ENCODE measurements at places on chromosomes 16 and 17. TPM values are rescaled to one million over a fixed set of nuclear protein-coding genes. Genes with fewer than 3 reads are reported as not detected.
A peak's percentile ranks its signal among the peaks of the same experiment; 100 is the strongest.

CIITA gene
- 10.0 TPM for total RNA-seq

TMIGD1 gene
- total RNA-seq: not detected

FOXL1 gene
- total RNA-seq: 0.52 TPM

MRPS34 gene
- total RNA-seq: 75.2 TPM

KRT33A gene
- not detected for total RNA-seq

PERCC1 gene
- total RNA-seq: not detected

DNA sequence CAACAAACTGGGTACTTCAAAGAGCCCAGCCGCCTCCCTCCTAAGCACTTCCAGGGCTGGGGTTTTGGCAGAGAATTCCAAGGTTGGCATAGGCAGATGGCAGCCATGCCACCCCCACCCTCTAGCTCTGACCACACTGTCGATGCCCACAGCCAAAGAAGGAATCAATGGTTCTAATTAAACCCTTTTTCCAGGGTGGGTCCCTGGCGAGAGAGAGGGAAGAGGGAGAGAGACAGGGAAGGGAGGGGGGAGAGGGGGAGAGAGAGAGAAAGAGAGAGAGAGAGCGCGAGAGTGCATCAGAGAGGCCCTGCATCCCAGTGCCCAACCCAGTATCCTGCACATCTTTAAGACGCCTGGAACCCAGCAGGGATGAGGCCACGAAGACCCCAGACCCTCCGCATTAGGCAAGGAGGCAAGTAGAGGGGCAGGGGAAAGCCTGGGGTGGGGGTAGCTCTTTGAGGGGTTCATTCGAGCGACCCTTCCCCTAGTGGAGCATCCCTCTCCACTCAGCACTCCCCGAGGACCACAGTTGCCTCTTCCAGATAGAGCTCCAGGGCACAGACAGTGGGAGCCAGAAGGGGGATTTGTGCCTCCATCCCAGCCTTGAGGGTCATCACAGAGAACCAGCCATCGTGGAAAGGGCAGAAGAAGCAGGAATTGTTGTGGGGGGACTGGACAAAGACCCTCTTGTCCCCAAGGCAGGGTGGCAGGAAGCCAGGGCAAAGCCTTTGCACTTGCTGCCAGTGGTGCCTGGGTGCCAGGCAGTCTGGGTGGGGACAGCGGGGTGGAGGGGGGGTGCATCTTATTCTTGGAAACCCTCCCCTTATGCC lies 2.6 kb downstream of the SRCIN1 start:
- peaks cover 54% of the 10 kb centered on the region for H3K4me1 ChIP-seq
- H3K27ac ChIP-seq: no peak overlapping the region
- no peak for DNase-seq
- no peak overlapping the region for H3K4me3 ChIP-seq
- H3K27me3 ChIP-seq: no peaks in the 10 kb centered on the region
- H3K36me3 ChIP-seq: no peaks in the 10 kb centered on the region

GRCh38 chr17:68861602-68862001 lies 93.6 kb downstream of the ABCA8 start:
- H3K27ac ChIP-seq: no peak overlapping the region
- H3K4me3 ChIP-seq: no peak overlapping the region
- H3K27me3 ChIP-seq: no peaks in the 10 kb centered on the region
- no peak for DNase-seq

- H3K27me3 ChIP-seq: no peaks in the 10 kb centered on the region
- peaks cover 14% of the 10 kb centered on the region for H3K4me1 ChIP-seq
- H3K27ac ChIP-seq: peak overlapping the region; percentile 63
- no peak for DNase-seq
Observed at GRCh38 chr17:4100883-4101756, 41.7 kb downstream of the ZZEF1 start.

DNA sequence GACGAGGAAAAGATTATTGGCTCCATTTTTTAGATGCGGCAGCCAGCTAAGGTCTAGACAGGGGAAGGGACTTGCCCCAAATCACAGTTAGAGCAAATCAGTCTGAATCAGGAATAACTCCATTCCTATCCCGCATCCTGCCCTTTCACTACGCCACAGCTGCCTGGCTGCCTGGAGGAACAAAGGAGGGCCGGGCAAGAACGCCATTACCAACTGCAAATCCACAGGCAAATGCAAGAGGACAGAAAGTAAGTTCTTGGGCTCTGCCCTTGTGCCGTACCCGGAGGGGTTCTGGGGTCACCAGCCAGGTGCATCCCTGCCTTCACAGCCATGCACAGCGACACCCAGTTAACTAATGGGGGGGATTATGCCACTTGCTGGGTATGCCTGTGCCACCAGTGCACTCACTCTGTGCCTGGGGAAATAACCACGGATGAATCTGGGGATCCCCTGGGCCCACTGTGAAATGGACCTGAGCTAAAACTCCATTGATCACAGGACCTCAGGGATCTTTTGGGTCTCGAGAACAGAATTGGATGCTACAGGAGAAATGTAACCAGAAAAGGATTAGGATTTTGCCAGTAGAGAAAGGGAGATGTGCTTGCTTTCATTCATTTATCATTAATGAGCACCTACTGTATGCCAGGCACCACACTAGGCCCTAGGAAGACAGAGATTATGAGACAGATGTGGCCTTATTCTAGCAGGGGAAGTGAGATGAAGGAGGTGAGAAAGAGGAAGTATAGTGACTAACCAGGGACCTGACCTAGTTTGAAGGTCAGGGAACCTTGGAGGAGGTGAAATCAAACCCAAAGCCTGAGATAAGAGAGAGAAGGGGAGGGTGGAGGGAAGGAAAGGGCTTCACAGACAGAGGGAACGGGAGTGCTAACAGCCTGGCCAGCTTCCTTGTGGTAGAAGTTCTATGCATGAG lies 17.7 kb downstream of the BCL7C start:
- no peak for DNase-seq
- peak overlapping the region; percentile 69 for H3K4me3 ChIP-seq
- H3K27ac ChIP-seq: peak overlapping the region; percentile 88
- peaks cover 38% of the 10 kb centered on the region for H3K4me1 ChIP-seq

DNA sequence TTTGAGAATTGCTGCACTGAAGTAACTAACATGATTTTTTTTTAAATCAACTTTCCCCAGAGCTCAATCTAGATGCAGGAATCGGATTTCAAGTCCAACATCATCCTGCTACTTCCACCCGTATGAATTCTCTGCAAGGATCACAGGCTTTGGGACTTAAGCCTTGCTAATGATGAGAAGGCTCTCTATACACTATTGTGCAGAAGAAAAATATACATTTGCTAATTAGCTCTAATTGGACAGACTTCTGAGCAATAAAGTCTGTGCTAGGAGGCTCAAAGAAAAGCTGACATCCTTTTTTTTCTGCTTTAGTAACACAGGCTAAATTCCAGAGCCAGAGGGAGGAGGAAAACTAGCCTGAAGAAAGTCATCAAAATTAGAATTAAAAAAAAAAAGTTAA lies 433.6 kb downstream of the PMP22 start:
- H3K36me3 ChIP-seq: no peaks in the 10 kb centered on the region
- H3K27me3 ChIP-seq: no peaks in the 10 kb centered on the region
- DNase-seq: no peak

DNA sequence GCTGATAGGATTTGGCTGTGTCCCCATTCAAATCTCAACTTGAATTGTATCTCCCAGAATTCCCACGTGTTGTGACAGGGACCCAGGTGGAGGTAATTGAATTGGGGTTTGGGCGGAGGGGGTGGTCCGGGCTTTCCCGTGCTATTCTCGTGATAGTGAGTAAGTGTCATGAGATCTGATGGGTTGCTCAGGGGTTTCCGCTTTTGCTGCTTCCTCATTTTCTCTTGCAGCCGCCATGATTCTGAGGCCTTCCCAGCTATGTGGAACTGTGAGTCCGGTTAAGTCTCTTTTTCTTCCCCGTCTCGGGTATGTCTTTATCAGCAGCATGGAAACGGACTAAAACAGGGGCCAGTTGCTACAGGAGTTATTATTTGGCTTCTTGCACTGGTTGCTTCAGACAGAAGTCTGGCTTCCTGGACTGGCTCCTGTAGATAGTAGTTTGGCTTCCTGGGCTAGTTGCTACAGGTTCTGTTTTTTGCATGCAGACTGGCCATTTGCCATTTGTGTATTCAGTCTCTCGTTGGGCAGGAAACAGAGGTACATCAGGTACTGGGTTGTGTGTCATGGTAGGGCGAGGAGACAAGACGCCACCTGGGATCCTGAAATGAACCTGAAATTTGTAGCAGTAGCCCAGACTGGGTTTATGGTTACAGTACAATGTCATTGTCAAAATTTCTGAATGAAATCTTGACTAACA lies 32.6 kb downstream of the CNTNAP4 start:
- H3K4me3 ChIP-seq: no peak overlapping the region
- DNase-seq: no peak
- H3K36me3 ChIP-seq: no peaks in the 10 kb centered on the region
- H3K27me3 ChIP-seq: no peaks in the 10 kb centered on the region

- no peaks in the 10 kb centered on the region for H3K36me3 ChIP-seq
- no peaks in the 10 kb centered on the region for H3K27me3 ChIP-seq
- H3K4me1 ChIP-seq: no peaks in the 10 kb centered on the region
- DNase-seq: no peak
- no peak overlapping the region for H3K4me3 ChIP-seq
Observed at GRCh38 chr17:54494721-54495715, 405.6 kb upstream of the TOM1L1 start.

DNA sequence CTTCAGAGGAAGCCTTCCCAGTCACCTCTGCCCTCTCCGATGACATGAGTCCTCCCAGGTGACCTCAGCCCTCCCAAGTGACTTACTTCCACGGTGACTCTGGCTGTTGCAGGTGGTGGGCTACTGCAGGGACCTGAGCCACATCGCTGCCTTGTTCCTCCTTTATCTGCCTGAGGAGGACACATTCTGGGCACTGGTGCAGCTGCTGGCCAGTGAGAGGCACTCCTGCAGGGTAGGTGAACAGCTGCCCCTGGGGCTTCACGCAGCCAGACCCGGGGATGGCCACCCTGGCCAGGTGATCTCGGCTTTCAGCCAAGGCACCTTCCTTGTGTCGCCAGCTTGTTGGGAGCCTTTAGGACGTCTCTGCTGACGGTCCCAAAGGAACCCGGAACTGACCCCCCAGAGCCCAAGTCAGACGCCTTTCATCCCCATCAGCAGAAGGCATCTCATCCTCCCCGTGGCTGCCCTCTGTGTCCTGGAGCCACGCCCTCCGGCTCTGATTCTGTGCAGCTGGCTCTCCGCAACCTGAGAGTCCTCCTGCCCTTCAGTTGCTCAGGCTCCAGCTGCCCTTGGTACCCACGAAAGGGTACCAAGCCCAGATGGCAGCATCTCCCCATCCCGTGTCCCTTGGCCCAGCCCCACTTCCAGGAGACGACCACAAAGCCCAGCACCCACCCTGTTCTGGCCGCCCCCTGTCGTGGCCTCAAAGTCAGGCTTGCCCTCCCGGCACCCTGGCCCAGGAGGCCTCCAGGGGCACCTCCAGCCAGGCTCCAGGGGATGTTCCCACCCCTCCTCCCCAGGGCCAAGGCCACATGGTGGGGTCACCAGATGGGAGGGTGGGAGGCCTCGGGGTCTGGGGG lies 81.7 kb downstream of the GOSR1 start:
- H3K27ac ChIP-seq: no peak overlapping the region
- DNase-seq: no peak
- no peaks in the 10 kb centered on the region for H3K27me3 ChIP-seq
- H3K4me3 ChIP-seq: no peak overlapping the region
- H3K4me1 ChIP-seq: no peaks in the 10 kb centered on the region

DNA sequence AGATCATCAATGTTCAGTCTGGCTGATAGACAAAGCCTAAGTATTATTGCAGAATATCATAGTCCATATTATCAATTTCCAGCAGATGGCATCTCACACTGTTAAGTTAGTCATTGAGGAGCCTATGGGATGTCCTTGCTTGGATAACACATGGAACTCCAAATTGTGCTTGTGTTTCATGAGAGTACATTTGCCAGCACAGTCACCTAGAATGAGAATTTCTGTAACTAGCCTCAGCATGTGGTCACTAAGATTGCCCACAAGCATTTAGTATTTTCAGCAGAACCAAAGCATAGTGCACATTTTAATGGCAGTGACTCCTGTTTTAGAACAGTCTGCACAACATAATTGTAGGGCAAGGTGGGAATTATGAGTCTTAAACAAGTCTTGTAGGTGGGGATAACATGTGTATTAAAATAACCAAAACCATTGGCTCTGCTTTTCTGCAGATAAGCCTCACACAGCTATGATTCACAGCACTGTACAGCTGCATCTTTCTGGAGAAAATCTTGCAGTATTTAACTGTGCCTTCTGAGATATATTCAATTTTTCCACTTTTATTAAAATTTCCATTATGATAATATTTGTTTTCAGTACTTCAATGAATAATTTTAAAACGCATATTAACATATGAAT lies 882.8 kb upstream of the SOX9 start:
- H3K27me3 ChIP-seq: no peaks in the 10 kb centered on the region
- no peaks in the 10 kb centered on the region for H3K36me3 ChIP-seq
- no peak overlapping the region for H3K27ac ChIP-seq
- H3K4me3 ChIP-seq: no peak overlapping the region
- DNase-seq: no peak
- no peaks in the 10 kb centered on the region for H3K4me1 ChIP-seq

DNA sequence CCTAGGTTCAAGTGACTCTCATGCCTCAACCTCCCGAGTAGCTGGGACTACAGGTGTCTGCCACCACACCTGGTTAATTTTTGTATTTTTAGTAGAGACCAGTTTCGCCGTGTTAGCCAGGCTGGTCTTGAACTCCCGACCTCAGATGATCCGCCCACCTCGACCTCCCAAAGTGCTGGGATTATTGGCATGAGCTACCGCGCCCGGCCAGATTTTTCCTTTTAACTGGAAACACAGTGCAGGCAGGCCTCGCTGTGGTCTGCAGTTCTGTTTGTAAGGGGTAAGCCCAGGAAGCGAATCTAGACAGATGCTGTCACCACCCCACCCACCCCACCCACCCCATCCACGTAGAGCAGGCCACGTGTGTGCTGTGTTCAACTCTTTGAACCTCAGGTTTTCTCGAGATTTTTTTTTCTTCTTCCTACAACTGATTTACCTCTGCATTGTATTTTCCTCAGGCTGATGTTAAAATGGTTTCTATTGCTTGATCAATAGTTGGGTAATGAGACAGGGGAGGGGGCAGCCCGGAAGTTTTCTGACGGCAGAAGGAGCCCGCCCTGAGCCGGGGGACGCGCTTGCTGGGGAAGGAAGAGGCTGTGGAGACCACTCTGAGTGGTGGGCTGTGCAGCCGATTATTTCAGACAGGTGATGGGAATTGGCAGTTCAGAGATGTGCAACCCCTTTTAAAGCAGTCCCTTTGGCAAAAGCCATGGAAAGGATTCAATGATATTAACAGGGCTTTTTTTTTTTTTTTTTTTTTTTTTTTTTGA lies 72.9 kb downstream of the DNAH17 start:
- no peak for DNase-seq
- H3K27me3 ChIP-seq: no peaks in the 10 kb centered on the region
- H3K4me1 ChIP-seq: no peaks in the 10 kb centered on the region

GRCh38 chr17:10469459-10469858 lies at the start of gene MYH4:
TSS of gene MYH4 (minus strand) at chr17:10469559. CDS start at chr17:10466745, 2,814 bp downstream.
- no peak within 1 kb of the TSS for H3K27ac ChIP-seq
- no peaks in the 10 kb centered on the region for H3K4me1 ChIP-seq
- no peak for DNase-seq
- H3K4me3 ChIP-seq: no peak within 1 kb of the TSS

- no peak overlapping the region for H3K27ac ChIP-seq
- H3K4me1 ChIP-seq: no peaks in the 10 kb centered on the region
- H3K27me3 ChIP-seq: no peaks in the 10 kb centered on the region
- H3K36me3 ChIP-seq: no peaks in the 10 kb centered on the region
- no peak for DNase-seq
Observed at GRCh38 chr16:27118526-27118925, 51.8 kb downstream of the C16orf82 start.

GRCh38 chr16:67286441-67287235 lies 7.3 kb downstream of the PLEKHG4 start:
- no peak overlapping the region for H3K27ac ChIP-seq
- no peaks in the 10 kb centered on the region for H3K27me3 ChIP-seq
- no peak overlapping the region for H3K4me3 ChIP-seq
- H3K4me1 ChIP-seq: no peaks in the 10 kb centered on the region
- no peak for DNase-seq
